ENCODE measurements at places on chromosomes 2 and 18.
A peak's percentile ranks its signal among the peaks of the same experiment; 100 is the strongest.

- DNase-seq: no peak
Measured at GRCh38 chr18:3223356-3223755, 3.6 kb upstream of the MYOM1 start.

- DNase-seq: no peak
Measured at GRCh38 chr2:206971805-206972204, 32.5 kb downstream of the CPO start.

DNA sequence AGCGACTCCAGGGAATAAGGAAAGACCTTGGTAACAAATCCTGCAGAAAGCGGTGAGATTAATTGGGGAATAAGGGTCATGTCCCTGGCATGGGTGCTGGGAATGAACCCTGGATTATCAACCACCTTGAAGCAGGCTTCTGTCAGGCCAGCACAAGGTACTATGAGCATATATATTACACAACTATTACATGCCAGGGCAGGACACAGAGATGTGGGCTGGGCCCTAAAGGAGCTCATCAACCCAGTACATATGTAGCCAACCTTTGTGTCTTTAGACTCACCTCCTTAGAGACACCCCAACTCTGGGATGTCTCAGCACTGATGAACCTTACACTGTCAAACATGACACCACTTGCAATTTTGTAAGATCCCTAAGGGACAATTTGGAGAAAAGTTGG is 3.4 kb downstream of the SFXN5 start:
- DNase-seq: no peak

- no peak for DNase-seq
Measured at GRCh38 chr2:85822766-85823165, 66.0 kb downstream of the ST3GAL5 start.

DNA sequence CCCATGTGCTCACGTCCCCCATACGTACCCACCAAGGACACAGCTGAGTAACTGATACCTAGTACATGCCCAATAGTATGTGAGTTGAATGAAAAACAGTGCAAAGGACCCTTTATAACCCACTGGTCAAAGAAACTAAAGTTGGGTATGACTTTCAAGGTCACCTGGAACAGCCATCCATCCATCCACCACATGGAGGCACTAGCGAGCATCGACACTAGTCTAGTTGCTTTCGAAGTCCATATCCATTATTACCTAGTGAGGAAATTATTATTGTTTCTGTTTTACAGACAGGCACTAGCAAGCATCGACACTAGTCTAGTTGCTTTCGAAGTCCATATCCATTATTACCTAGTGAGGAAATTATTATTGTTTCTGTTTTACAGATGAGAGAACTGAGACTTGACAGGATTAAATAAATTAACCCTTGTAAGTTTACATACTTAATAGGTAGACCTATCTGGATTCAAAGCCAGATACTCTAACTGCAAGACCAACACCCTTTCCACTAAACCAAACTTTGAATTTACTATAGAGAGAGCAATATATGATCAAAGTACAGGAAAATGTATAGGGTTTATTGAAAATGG is 233.7 kb downstream of the METTL4 start:
- DNase-seq: peak; percentile 19

DNA sequence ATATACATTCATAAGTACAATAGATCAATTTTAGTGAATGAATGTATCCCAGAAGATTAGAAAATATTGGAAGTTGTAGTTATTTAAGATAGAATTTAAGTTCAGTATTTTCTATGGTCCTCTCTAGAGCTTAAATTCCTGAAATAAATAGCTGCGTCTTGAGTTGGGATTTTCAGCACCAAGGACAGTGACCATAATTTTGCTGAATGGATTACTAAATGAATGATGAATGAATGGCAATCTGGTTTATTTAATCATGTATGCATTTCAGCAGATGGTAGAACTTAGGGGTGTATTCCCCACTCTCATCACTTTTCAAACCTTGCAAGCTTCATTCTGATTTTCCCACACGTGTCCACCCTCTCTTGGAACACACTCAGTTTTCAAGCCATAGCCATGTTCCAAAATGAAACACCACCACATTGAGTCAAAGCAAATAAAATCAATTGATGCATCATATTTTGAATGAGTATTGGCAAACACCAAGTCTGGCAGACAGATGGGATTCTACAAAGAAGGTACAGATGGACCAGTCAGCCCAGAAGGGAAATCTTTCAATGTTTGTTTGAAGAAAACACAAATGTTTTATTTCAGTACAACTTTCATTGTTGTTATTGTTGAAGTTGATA is 362.2 kb upstream of the NXPH2 start:
- DNase-seq: no peak

DNA sequence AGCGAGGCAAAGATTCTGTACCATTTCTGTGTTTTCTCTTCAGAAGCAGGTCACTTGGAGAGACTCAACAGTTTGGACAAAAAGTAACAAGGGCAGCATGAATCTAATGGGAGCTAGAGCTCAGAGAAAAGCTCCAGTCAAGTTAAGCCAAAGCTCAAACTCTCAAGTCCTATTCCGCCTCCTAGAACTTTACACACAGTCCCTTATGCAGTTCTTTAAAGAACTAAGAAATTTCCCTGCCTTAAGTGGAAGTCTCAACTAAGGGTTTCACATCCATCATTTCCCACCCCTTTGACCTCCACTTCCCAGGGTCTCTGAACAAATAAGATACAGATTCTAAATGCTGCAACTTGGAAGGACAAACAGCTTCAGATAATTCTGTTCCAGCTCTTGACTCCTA is 121.3 kb upstream of the RNU4ATAC start:
- DNase-seq: no peak

GRCh38 chr2:217952409-217952808 is 50.4 kb downstream of the TNS1 start:
- DNase-seq: no peak

GRCh38 chr2:29767606-29768335 is 153.6 kb downstream of the ALK start:
- DNase-seq: no peak

GRCh38 chr2:28358668-28359201 is 33.9 kb upstream of the FOSL2 start:
- no peak for DNase-seq

- no peak for DNase-seq
Measured at GRCh38 chr2:46164529-46165301, 132.5 kb upstream of the EPAS1 start.

DNA sequence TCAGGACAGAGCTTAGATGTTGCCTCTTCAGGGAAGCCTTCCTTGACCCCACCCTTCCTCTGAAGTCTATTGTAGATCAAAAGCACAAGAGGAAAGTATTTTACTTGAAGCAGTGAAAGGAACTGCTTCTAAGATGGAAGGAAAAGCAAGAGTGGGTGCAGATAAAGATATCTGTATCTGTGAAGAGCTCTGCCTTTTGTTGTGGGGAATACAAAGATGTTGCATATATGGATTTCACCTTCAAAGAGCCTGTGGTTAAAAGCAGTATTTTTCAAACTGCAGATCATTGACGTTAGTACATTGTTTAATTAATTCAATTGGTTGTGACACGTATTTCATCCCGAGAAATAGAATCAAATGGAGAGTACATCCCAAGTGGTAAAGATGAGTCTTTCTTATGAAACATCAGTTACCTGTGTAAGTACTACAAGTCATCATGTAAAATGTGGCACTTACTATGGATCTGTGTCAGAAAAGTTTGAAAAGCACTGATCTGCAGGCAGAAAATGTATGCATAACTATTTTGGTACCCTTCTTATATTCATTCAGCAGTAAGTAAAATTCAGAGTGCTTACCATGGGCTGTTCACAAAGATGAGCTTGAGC is 24.6 kb upstream of the TNFRSF11A start:
- DNase-seq: no peak

- DNase-seq: no peak
Measured at GRCh38 chr2:153873052-153874048, 1.6 kb downstream of the GALNT13 start.

- DNase-seq: no peak
Measured at GRCh38 chr2:145748927-145749326, 1229.0 kb upstream of the ZEB2 start.

DNA sequence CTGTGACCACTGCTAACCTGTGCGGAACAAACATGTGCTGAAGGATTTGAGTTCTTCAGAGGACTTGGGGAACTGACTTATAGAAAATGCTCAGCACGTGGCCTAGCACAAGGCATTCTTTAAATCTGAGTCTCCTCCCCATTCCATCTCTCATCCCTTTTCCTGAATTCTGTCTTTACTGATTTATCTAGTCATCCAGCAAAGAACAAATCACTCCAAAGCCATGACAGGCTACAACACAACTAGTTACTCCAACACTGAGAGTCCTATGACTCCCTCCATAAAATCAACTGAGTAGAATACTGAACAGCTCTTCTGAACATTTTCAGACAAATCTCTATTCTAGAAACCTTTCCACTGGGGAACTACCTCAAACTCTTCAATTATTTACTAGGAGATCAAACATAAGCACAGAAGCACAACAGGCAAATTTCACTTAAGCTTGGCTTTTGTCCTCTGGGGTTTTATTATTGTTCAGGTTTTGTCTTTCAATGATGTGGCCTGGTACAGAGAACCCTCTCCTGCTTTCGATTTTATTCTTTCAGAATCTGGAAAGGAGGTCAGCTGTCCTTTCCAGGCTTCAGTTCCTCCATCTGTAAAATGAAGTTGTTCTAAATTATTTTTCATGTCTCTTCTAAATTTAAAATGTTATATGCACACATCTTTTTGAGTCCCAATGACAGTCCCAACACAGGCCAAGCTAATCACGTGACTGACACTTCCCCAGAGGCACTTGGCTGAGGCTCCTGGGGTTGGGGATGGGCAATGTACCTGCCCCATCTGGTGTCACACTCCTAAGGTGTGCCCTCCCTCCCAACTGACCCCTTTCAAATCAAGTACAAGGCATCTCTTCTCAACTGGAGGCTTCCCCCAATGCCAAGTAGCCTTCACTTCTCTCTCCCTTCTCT is 31.8 kb downstream of the RNU4ATAC start:
- DNase-seq: no peak
